ENCODE measurements at places on chromosomes 16 and 17. TPM values are rescaled to one million over a fixed set of nuclear protein-coding genes. Genes with fewer than 3 reads are reported as not detected.

Gene HOXB1
- total RNA-seq, result not detected

Gene PPP1R27
- total RNA-seq, result not detected

Gene PRSS8
- under 0.01 TPM for total RNA-seq

Gene ADCY9
- total RNA-seq, result 38.0 TPM

Gene CKLF
- total RNA-seq, result 58.3 TPM

DNA sequence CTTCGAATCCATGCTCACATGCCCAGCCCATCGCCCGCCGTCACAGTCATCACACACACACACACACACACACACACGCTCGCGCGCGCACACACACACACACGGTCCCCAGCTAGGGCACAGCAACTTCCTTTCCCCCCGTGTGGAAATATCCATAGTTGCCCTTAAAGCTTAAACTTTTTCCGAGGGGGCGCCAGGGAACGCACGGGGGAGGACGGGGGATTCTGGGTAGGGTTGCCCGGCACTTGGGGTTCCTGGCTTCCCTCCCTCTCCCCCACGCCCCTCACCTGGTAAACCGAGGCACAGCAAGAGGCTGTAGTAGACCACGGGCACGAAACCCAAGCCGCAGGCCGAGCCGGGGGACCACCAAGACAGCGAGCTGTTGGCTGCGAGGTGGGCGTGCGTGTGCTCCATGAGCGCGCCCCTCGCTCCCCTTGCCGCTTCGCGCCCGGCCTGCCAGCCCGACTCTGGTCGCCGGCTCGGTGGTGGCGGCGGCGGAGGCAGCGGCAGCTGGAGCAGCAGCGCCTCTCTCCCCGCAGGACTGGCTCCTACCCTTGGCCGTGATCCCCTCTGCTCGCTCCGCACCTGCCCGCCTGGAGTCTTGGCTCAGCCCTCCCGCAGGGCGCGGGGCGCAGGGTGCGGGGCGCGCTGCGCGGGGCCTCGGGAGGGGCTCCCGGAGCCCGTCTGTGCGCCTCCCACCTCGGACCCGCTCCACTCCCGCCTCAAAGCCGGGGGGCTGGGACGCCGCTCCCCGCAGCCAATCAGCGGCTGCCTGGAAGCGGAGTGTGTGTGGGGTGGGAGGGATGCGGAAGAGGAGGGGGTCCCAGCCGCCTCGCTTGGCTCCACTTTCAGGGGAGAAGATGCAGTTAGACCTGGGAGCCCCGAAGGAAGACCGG is at the start of gene GPR139:
Gene GPR139, minus strand, starts transcription at position 688 of the 896 bp plus-strand sequence. Its CDS starts 274 bp downstream, at position 414.
- no peak for DNase-seq

GRCh38 chr16:88384222-88385111 is 1.7 kb downstream of the ZNF469 start:
- DNase-seq, result no peak

DNA sequence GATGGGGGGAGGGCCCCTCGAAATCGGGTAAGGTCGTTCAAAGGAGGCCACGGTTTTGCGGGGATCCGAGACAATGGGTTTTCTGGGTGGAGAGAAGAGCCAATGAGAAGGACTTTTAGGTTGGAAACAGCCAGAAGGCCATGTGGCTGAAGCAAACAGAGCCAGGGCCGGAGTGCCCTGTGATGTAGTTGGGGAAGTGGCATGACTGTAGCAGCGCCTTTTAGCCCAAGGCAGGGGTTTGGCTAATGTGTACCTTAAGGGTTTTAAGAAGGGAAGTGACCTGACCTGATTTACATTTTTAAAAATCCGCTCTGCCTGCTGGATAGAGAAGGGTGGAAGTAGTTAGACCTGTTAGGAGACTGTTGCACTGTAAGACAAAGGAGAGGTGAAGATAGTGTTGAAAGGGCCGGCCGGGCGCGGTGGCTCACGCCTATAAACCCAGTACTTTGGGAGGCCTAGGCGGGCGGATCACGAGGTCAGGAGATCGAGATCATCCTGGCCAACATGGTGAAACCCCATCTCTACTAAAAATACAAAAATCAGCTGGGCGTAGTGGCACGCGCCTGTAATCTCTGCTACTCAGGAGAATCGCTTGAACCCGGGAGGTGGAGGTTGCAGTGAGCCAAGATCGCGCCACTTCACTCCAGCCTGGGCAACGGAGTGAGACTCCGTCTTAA is 1.0 kb downstream of the LYRM1 start:
- DNase-seq, result peak; percentile 60

GRCh38 chr17:52674686-52675085 is 516.2 kb upstream of the CA10 start:
- DNase-seq, result no peak

DNA sequence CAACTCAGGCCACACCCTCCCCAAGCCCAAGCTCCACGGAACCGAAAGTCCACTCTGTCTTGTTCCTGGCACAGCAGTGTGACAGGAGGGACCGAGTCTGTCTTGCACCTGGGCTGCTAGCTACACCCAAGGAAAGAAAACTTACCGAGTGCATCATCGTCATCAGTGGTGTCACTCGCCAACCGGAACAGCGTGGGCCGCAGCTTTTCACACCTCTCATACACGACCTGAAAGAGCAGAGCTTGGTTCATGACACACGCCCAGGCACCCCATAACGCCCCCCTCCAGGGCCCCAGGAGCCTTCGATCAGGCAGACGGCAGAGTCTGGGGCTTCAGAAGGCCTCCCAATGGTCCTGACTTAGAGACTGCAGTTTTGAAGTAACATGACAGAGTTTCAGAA is 27.5 kb downstream of the GGA2 start:
- no peak for DNase-seq

Measured in fibroblast of villous mesenchyme (primary cell).